Left forelimb (tissue), 1 donor: ENCODE measurements at places on chromosomes 5 and 9.
A peak's percentile ranks its signal among the peaks of the same experiment; 100 is the strongest.

GRCh38 chr5:566636-567309 is 42.5 kb upstream of the SLC9A3 start:
- no peak for DNase-seq

DNA sequence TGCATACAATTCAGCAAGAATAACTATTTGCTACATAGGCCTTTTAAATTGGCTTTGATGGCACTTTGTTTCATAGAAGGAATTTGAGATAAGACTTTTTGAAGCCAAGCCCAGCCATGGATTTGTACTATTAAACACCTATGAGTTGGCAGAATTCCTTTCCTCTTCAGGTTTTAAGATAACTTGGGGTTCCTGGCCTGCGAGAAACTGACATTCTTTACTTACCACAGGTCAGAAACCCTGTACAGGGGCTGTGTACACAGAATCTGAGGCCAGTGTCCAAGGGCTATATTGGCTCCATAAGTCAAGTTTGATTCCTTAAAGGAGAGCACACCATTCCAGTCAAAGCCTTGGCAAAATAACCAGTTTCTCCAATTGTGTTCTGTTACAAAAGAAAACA is 10.8 kb upstream of the BTNL3 start:
- DNase-seq: no peak

GRCh38 chr5:174844971-174845370 is 120.6 kb downstream of the MSX2 start:
- DNase-seq: no peak

DNA sequence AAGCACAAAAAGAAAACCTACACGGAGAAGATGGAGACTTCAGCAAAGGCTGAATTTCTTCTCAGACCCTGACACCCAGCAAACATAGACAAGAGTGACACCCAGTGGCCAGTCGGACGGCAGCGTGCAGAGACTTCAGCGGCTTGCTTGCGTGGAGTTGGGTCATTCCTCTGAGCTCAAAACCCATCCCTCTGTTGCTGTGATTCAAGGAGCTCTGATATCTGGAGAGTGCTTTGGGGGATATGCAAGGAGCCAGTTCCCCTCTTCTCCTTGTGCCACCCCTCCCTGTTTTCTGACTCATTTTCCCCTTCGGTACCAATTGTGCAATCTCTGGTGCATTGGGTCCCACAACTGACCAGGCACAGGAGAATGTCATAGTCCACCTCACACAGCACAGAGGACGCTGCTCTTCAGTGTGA is 27.5 kb downstream of the SH3TC2 start:
- DNase-seq: peak; percentile 79

DNA sequence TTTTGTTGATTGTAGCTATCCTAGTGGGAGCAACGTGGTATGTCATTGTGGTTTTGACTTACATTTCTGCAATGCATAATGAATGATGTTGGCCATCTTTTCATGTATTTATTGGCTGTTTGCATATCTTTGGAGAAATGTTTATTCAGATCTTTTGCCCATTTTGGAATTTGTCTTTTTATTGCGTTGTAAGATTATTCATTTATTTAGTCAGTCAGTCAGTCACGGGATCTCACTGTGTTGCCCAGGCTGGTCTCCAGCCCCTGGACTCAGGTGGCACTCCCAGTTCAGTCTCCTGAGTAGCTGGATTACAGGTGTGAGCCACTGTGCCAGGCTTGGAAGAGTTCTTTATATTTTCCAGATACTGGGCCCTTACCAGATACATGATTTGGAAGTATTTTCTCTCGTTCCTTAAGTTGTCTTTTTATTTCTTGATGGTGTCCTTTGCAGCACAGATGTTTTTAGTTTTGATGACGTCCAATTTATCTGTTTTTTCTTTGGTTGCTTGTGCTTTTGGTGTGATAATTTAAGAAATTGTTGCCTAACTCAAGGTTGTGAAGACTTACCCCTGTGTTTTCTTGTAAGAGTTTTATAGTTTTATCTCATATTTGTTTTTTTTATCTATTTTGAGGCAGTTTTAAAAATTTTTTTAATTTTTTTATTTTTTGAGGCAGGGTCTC is 67.1 kb downstream of the EHMT1 start:
- no peak for DNase-seq

DNA sequence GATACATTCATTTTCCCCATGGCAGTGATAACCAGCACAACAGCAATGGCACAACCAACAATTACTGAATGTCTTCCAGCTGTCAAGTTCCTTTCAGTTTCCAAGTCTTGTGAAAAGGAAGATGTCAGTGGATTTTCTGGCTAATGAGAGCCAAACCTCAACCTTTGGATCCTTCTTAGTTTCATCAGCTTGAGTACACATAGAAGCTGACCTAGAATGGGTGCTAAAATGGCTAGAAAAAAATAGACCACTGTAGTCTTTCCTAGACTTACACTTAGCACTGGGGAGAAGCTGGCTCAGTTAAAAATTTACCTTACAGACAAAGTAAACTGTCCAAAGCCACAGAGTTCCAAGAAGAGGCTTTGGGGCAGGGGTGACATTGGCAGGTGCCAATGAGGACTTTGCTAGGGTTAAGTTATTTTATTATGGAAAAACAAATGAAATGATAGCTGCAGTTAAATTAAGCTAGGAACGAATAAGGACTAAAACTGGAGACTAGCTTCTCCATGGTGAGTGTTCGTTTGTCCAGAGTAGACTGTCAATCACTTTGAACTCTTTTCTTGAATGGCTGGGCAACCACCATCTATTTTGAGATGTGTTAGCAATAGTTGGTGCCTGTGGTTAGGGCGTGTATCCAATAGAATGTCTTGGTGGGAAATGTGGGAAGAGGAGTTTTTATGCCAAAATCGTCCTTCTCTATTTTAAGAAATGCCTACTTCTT is 25.9 kb upstream of the TXN start:
- DNase-seq: no peak

DNA sequence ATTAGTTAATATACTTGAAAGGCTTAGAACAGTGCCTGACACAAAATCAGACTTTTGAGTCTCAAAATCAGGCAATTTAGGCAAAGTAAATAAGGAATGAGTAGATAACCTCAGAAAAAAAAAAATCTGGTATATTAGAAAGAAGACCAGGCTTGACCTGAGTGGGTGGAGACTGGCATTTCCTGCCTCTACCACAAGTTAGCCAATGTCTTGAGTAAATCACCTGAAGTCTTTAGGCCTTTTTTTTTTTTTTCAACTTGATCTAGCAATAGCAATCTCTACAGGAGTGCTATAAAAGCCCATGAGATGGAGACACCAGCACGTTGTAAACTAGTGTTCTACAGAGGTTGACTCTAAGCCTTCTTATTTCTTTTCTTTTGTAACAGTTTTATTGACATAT is 104.2 kb upstream of the RASEF start:
- no peak for DNase-seq

DNA sequence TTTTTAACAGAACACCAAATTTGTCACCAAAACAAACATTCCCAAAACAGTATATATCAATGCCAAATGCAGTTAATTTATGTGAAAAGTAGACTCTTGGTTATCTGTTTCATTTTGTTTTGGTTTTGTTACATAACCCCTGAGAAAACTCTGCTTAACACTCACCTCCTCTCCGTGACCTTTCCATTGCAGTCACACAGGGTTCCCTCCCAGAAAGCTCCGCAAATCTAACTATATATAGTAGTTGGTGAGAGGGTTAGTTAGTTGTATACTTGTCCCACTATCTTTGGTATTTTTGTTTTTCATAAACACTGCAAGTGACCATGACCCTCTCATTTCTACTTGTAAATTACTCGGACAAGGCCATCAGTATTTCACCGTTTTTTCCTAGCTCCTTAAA is 25.5 kb downstream of the NFIB start:
- no peak for DNase-seq

GRCh38 chr5:98917433-98917832 is 11.4 kb downstream of the CHD1 start:
- no peak for DNase-seq

- DNase-seq: no peak
These were observed 72.3 kb downstream of the OLFM1 start for GRCh38 chr9:135159801-135160200.

- no peak for DNase-seq
These were observed 134.8 kb downstream of the BASP1 start for GRCh38 chr5:17352223-17352622.

DNA sequence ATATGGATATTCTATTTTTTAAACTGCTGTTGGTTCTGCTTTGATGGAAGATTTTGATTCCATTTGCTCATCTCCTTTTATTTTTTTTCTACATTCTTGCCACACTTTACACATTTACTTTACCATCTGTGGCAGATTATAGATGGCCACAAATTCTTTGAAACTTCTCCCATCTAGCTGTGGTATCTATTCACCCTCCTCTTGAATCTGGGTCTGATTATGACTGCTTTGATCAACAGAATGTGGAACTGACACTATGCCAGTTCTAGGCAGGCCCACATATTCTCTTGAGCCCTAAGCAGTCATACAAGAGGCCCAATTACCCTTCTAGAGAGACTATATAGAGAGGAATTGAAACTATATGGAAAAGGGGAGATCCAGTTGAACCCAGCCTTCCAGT is 439.0 kb upstream of the PTGER4 start:
- no peak for DNase-seq

DNA sequence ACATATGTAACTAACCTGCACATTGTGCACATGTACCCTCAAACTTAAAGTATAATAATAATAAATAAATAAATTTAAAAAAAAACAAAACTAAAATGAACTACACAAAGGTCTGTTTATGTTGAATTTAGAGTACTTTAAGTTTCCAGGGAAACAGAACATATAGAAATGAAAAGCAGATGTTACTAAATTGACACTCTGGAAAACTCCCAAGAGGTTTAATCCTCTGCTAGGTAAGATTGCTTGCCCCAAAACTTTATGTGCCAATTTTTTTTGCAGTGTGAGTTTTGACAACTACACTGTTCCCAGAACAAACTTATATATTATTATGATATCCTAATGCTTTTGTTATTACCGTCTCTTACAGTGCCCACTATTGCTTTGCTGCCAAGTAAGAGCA is 134.3 kb upstream of the MRPS30 start:
- DNase-seq: no peak

GRCh38 chr5:131266370-131267060 is 2.7 kb downstream of the CDC42SE2 start:
- no peak for DNase-seq
